ENCODE measurements at places on chromosomes 5 and 9.

- DNase-seq: no peak
Measured at GRCh38 chr9:129341171-129341986, 163.3 kb upstream of the IER5L start.

DNA sequence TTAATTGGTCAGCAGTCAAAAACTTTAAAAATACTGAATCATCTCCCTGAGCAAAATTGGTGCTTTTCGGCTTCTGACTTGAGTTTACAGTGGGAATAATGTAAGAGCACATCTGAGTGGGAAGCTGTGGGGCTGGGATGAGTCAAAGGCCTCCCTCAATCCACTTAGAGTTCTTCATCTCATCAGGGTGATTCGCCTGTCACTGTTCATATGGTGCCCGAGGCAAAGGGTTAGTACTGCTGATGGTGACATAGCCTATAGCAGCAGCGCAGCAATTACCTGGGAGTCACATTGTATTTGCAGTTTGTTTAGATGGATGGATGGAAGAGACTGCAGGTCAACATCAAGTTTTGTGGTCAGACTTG, 113.8 kb upstream of the ZNF608 start:
- no peak for DNase-seq

- DNase-seq: no peak
Measured at GRCh38 chr5:83714810-83715209, 5.8 kb downstream of the HAPLN1 start.

GRCh38 chr5:154972476-154973080, 31.7 kb downstream of the MRPL22 start:
- peak; percentile 28 for DNase-seq

DNA sequence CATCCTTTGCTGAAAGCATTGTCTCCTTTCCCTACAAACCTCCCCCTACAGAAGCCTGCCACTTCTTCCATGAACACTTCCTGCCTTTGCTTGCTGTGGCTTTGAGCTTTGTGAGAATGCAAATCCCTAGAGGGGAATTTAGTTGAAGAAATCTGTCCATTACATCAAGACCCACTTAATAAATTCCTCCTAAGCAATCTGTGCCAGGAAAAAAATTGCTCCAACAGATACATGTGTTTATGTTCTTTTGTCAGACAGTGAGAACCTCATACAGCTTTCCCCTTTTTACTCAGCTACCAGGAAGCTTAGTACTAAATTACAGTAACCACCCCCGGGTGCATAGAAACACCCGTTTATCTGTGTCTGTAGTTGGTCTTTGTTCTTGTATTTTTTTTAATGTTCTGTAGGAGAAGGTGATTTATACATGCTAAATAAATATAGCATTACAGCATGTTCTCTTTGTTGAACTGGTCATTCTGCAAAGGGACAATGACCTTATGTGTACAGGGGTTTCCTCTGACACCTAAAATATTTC, 43.9 kb downstream of the SH3TC2 start:
- no peak for DNase-seq

GRCh38 chr5:6194906-6195612, 183.3 kb downstream of the MED10 start:
- no peak for DNase-seq

GRCh38 chr5:121937762-121938161, 24.0 kb upstream of the SRFBP1 start:
- DNase-seq: no peak

DNA sequence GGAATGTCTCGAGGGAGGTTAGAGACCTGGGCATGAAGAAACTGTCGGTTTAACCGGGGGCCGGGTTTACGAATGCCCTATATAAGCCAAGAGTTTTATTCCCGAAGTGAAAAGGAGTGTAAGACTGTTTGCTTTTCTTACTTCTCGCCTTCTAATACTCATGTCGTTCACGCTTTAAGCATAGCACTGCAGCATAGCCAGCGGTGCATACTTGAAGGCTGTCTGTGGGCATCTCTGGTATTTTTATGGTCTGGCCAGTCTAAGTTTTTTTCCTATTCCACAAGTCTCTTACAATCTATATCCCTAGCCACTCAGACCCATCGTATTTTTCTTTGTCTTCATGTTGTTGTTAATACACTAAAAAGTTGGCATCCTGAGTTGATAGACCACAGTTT, 1.2 kb downstream of the UHRF2 start:
- DNase-seq: peak; percentile 30

DNA sequence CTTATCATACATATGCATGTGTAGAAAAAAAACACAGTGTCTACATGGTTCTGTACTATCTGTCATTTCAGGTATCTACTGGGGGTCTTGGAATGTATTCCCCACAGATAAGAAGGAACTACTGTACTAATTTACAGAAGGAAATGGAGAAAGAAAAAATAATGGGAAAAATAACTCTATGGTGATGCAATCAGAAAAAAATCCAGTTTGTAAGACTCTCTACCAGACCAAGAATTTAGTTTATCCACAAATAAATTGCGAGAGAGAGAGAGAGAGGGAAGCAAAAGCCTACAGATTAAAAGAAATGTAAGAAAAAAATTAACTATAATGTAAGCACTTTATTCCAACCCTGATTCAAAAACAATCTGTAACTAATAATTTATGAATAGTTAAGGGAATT, 708.6 kb upstream of the ZNF608 start:
- no peak for DNase-seq

DNA sequence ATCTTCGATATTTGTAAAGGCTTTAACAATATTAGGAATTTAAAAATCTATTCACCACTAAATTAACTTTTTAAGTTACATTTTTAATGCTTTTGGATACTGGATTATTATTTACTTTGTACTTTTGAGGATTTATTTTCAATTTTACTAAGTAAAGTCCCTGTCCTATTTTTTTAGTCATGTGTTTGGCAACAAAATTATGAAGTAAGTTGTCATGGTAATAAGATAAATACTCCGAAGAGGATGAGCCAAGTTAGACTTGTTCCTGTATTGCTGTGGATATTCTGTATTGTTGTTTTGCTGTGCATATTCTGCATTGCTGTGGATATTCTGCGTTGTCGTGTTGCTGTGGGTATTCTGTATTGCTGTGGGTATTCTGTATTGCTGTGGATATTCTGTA, 210.1 kb downstream of the MTRR start:
- DNase-seq: no peak

GRCh38 chr9:98807070-98807813, at the start of gene GALNT12:
Gene GALNT12 (plus strand): TSS chr9:98807670. CDS start chr9:98807699, 29 bp downstream.
- DNase-seq: peak; percentile 49

- DNase-seq: no peak
Measured at GRCh38 chr9:127013597-127013996, 99.0 kb downstream of the RALGPS1 start.

DNA sequence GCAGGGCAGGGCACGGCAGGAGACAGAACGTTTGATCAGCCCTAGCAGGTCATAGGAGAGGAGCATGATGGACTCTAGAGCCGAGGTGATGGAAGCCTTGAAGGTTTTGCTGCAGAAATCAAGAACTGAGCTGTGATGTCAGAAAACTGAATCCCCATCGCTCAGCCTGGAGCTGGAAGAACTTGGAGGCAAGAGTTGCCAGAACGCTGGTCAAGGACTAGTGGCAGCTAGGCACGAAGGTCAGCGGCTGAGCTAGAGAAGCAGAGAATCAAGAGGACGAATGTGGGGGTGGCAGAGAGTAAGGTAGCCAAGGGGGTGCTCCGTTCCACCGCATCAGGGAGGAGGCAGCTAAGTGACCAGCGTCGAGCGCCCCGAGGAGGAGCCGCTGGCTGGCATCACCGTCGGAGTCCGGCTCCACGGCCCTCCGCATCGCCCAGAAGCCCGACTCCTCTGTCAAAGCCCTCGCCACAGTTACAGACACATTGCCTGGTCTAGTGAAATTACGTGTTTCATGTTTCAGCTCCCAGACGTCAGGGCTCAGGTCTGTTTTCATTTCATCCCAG, 1.2 kb upstream of the GALNT10 start:
- no peak for DNase-seq

DNA sequence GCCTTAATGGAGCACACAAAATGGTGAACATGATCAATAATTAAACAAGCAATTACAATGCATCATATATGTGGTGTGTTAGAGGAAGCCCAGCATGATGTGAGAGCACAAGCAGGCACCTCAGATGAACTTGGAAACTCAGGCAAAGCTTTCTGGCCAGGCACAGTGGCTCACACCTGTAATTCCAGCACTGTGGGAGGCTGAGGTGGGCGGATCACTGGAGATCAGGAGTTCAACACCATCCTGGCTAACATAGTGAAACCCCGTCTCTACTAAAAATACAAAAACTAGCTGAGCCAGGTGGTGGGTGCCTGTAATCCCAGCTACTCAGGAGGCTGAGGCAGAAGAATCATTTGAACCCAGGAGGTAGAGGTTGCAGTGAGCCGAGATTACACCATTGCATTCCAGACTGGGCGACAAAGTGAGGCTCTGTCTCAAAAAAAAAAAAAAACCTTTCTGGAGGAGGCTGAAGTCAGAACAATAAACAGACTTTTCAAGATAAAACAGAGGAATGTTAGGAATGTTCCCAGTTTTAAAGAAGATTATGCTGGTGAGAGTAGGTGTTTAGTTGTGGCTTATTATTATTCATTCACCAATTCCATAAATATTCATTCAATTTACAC, 159.4 kb downstream of the CEMIP2 start:
- DNase-seq: no peak

GRCh38 chr5:159469496-159470372, 139.4 kb upstream of the IL12B start:
- no peak for DNase-seq

DNA sequence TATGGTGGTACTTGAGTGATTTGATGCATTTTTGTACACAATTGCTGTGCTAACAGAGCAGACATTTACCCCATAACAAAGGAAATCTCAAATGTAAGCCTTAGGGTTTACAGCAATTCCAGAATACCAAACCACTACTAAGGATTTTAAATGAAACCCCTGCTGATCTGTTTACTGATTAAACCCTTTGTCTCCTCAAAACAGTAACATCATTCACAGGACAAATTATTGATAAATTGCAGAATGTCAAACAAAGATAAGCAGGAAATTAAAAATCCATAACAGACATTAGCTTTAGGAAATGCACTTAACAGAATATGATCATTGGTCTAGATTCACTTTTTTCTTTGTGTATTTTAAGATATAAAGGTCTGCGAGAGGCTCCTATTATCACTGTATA, 1016.4 kb upstream of the DMAC1 start:
- no peak for DNase-seq

DNA sequence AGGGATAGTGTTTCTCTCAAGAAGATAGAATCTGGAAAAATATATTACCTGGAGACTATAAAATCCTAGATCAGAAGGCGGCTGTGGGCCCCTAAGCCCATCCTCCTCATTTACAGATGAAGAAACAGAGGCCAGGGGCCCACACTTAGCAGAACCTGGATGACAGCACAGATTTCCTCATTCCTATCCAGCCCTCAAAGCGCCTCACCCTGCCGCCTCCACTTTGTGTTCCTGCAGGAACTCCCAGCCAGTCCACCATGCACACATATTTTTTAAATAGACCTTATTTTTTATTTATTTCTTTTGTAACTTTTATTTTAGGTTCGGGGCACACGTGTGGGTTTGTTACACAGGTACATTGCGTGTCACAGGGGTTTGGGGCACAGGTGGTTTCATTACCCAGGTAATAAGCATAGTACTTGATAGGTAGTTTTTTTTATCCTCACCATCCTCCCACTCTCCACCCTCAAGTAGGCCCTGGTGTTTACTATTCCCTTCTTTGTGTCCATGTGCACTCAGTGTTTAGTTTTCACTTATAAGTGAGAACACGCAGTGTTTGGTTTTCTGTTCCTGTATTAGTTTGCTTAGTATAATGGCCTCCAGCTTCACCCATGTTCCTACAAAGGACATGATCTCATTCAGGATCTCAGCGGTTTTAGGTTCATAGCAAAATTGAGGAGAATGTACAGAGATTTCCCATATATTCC, 85.5 kb upstream of the MAP1B start:
- no peak for DNase-seq

- no peak for DNase-seq
Measured at GRCh38 chr9:101671567-101671966, 66.9 kb downstream of the GRIN3A start.

DNA sequence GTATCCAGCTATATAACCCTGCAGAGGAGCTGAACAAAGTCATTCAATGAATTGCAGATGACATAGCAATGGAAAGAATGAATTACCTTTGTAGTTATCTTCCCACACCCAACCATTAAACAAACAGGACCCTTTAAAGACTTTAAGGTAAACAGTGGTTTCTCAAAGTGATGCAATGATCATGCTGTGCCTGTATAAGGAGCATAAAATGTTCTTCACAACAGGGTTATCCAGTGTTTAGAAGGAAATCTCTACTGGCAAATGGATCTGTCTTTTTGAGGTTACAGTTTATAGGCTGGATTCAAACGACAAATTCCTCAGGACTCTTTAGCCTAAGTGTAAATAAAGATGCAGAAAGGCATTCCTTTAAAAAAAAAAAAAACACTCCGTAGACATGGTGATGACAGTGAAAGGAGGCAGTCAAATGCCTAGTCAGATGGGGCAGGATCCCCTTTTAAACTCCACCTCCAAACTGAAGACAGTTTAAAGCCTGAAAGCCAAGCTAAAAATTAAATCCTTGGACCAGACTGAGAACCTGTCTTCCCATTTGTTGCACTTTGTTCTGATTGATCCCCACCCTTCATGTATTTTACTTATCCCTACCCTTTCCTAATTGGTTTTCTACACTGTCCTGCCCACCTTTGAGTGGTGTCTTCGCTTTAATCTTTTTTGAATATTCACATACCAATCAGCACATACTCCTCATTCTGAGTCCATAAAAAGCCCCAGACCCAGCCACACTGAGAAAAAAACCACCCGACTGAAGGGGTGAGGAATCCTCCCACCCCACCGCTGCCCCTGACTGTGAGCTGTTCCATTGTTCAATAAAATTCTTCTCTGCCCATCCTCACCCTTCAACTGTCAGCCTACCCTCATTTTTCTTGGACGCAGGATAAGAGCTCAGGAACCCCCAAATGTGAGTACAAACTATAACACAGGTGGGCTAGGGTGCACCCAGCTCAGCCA, 761.3 kb upstream of the DMAC1 start:
- DNase-seq: no peak

- peak; percentile 88 for DNase-seq
Measured at GRCh38 chr5:141507387-141508091, 18.7 kb downstream of the PCDHGC5 start.

- DNase-seq: no peak
Measured at GRCh38 chr5:93378073-93378472, 202.9 kb downstream of the NR2F1-AS1 start.

- no peak for DNase-seq
Measured at GRCh38 chr5:93911609-93912008, 170.2 kb upstream of the POU5F2 start.

GRCh38 chr9:136385015-136385414, 11.5 kb upstream of the CARD9 start:
- no peak for DNase-seq

GRCh38 chr9:98870782-98871557, 63.5 kb downstream of the GALNT12 start:
- no peak for DNase-seq

DNA sequence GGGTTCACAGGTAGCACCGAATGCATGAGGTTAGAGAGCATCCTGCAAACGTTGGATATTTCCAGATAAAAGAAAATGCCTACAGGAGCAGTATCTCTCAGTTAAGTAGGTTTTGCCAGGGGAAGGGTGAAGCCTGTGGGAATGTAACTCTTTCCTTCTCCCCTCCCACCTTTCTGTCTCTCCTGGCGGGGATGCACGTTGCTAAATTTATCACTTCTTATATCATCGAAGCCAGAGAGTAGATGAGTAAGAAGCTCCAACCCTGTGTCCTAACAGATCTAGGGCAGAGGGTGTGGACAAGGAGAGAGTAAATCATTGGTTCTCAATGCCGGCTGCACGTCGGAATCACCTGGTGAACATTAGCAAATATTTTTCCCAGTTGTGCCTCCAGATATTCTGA, 457.5 kb downstream of the ENC1 start:
- DNase-seq: no peak

- no peak for DNase-seq
Measured at GRCh38 chr5:94017579-94017978, 276.2 kb upstream of the POU5F2 start.

All from femur (tissue), 1 donor.